Left lung (tissue), 14 donors: ENCODE measurements at places on chromosomes 11 and 22. TPM values are rescaled to one million over a fixed set of nuclear protein-coding genes. Genes with fewer than 3 reads are reported as not detected.

- peak; percentile 42 for DNase-seq
These were observed 84.7 kb downstream of the TTC28 start for GRCh38 chr22:28594797-28595462.

DNA sequence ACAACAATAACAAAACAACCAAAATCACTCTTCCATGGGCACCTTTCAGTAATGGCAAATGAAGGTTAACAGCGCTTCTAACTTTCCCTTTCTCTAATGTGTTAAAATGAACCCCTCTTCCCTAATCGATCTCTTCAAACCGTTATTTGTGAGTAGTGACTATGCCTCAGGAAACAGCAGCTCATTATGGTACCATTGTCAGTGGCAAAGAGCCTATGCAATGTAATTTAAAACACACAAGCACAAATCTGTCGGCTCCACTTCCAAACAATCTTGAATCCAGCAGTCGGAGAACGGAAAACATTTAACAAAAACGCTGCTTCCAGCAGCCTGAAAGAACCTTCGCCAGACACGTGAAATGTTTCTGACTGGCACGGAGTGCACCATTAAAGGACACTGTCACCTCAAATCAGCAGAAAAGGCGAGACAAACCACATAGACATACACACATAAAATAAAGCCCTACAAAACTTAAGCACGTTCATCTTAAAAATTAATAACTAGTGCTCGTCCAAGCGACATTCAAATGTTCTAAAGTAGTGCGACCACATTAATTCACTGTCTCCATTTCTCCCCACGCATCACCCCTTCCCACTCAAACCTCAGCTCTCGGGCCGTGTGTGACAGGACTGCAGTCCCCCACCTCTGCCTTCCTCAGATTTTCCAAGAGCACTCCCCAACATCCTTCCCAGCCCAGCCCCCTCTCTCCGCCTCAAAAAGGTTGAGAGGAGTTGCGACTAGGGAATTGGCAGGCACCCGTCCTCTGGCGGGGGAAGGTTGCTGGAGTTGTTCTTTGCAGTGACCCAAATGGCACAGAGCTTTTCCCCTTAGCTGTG is 748 bp downstream of the RAB30 start:
- no peak for DNase-seq

DNA sequence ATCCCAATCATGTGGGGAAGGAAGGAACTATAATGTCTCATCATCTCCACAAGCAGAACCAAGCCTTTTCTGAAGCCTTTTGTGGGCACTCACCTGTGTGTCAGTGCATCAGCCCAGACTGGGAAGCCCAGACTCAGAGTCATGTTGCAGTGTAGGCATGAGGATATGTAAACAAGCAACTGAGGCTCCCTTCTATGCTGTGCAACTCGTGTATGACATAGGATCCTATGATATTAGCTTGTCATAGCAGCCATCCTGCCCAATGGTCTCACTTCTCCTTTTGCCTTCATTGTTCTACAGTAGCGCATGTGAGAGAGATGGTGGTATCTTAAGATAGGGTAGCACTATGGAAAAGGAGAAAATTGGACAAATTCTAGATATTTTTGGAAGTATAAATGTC is 103.4 kb upstream of the OLFML1 start:
- no peak for DNase-seq

Gene ZNRF3
- polyA plus RNA-seq, result 26.1 TPM

DNA sequence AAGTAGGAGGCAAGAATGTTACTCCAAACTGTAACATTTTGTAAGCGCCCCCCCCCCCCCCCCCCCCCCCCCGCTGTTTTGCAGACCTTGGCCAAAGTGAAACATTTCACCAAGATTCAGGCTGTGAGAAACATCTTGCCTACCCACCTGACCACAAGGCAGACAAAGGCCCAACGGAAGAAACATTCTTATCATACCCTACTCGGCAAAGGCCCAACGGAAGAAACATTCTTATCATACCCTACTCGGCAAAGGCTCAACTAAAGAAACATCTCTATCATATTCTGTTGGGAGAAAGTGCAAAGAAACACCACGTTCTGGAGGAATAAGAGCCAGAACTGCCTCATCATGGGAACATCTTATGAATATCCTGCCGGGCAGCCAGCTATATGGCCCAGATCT is 117.1 kb downstream of the JRKL start:
- DNase-seq, result no peak

- peak; percentile 78 for DNase-seq
These were observed 8.3 kb upstream of the POU2AF1 start for GRCh38 chr11:111387363-111387762.

GRCh38 chr22:24400726-24401596 is 26.4 kb upstream of the ADORA2A start:
- DNase-seq, result no peak

Gene PITPNM1
- polyA plus RNA-seq, result 28.7 TPM

DNA sequence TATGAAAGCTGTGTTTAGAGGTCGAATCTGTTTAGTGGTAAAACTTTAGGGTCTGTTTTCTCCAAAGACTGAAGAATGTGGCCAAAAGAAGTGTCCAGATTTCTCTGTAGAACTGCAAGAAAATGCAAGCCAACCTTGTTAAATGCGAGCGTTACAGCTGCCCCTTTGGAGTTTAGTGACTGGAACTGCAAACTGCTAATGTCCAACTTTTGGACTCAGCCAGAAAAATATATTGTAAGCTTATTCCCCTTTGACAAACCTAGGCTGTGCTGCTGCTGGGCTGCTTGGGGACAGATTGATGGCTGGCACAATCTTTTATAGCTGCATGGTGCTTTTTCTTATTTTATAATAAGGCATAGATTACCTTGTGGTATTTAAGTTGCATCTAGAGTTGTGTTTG is 3.9 kb downstream of the TEAD1 start:
- DNase-seq, result no peak

Gene CDON
- 12.2 TPM for polyA plus RNA-seq

GRCh38 chr22:30754521-30754920 is 59.8 kb downstream of the OSBP2 start:
- DNase-seq, result no peak

- peak; percentile 92 for DNase-seq
These were observed 92.7 kb downstream of the RRM1 start for GRCh38 chr11:4187055-4187988.

- peak; percentile 31 for DNase-seq
These were observed 104.1 kb upstream of the E2F8 start for GRCh38 chr11:19344661-19345518.

Gene RIBC2
- polyA plus RNA-seq, result 11.4 TPM

Gene OR6A2
- not detected for polyA plus RNA-seq

DNA sequence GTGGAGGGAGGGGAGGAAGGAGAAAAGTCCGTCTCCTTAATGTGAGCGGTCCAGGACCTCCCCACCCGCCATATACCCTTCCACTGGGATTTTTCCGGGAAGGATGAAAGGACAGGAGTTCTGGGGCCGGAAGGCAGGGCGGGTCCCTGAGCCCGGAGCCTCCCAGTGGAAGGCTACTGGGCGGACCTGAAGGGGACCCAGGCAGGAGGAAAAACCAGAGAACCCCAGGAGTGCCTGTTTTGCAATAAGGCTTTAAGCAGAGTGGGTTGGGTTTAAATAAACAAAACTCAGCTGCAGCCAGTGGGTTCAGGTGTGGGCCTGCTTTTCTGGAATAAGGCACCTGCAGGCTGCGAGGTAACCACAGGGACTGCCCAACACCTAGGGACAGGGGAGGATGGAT is 1.7 kb upstream of the CELSR1 start:
- no peak for DNase-seq

DNA sequence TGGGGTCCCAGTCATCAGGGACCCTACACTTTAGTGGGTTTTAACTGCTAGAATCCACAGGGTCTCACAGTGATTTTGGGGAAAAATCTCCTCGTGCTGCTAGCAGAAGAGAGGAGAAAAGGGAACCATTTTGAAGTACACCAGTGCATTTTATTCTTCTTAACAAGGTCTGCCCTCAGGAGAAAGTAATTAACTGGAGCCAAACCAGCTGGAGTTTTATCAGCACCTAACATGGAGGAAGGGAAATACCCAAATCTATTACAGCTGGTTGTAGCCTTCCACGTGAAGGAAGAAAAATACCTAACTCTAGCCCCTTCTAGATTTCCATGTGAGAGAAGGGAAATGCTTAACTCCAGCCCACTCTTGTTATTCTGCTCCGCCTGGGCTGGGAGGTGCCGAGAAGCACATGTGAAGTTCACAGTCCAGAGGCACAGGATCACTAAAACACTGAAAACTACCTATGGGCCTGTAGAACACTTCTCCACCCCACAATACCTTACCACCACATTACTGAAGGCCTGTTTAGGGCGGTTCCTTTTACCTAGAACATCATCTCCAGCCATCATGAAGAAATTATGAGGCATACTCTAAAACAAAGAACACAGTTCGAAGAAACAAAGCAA is 31.3 kb upstream of the TEAD1 start:
- DNase-seq, result no peak

DNA sequence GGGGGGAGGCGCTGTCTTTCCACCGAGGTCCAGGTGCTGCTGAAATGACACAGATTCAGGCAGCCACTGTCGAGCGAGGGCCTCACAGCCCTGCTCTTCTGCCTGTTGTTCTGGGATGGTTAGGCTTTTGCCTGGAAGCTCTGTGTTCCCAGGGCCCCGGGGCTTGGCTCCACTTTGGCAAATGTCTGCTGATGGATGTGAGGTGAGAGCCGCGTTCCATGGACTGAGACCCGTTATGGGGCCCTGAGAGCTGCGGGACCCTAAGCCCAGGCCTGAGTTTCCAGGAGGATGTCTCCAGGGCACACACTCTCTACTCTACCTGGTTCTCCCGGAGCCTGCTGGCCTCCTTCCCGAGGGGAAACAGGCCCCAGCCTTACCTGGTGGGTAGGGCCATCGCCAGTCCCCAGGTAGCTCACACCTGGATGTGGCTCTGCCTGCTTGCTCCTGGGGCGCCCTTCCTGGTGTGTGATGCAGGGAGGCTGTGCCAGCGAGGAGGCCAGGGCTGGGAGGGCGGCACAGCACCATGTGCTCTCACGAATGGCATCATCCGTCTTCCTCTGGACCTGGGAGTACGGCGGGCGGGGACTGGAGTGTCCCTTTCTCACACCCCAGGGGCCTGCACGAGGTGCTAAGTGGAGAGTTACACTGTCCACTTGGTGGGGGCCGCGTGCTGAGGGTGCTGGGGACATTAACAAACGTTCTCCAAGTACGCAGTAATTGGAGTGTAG is 435.5 kb downstream of the TBC1D22A start:
- no peak for DNase-seq

Gene MYOD1
- not detected for polyA plus RNA-seq

- DNase-seq, result no peak
These were observed 14.1 kb downstream of the SLC35C1 start for GRCh38 chr11:45818961-45819605.

DNA sequence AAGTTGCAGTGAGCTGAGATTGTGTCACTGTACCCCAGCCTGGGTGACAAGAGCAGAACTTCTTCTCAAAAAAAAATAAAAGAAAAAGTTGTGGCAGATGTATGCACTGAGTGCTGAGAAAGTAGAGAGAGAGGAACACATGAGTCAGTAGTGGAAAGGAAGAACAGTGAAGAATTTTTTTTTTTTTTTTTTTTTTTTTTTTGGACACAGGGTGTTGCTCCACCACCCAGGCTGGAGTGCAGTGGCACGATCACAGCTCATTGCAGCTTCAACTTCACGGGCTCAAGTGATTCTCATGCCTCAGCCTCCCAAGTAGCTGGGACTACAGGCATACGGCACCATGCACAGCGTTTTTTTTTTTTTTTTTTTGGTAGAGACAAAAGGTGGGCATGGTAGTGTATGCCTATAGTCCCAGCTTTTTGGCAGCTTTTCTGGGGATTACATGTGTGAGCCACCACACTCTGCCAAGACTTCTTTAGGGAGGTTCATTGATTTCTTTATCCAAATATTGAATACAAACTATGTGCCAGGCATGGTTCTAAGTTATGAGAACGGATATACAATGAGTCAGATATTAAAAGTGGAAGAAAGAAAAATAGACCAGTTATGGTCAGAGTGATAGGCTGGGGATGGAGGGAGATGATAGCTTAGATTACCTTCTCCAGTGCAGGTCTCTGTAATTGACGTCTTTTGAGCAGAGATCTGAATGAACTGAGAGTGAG is 62.0 kb downstream of the YAP1 start:
- DNase-seq, result no peak

DNA sequence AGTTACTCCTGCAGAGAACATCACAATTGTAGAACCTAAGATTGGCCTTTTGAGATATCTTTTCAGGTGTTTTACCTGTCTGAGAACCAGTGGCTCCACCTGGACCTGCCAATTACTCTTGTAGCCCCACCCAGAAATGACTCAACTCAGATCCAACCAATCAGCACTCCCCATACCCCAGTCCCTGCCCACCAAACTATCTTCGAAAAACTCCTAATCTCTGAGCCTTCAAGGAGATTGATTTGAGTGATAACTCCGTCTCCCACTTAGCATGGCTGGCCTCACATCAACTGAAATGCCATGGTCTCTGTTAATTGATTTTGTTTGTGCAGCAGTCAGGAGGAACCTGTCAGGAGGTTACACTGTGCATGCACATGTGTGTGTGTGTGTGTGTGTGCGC is 103.6 kb downstream of the MTNR1B start:
- no peak for DNase-seq

DNA sequence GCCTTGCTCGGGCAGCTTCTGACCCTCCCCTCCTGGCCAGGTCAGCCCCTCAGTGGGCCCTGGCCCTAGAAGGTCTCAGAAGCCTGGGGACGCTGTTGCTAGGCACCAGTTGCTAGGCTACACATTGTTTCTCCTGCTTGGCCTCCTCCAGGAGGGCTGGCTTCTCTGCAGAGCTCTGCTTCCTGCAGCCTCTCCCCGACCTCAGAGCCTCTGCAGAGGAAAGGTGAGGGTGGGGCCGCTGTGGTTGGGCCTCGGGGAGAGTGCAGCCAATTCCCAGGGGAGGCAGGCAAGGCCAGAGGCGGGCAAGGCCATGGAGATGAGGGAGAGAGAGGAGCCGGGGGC is 27.6 kb upstream of the LRRC10B start:
- no peak for DNase-seq

- DNase-seq, result no peak
These were observed 366.7 kb downstream of the BUD13 start for GRCh38 chr11:116406042-116406441.

Gene CBLIF
- not detected for polyA plus RNA-seq

DNA sequence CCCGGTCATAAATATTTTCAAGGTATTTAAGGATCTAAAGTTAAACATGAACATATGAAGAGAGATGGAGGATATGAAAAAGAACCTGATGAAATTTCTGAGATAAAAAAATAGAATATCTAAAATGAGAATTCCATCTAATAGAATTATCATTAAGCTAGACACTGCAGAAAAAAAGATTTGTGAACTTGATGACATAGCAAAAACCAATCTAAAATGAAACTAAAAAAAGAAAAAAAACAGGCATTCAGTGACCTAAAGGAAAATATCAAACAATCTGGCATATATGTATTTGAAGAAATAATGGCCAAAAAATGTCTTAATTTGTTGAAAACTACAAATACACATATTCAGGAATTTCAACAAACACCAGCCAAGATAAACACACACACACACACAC is 81.6 kb upstream of the ZC3H12C start:
- no peak for DNase-seq

Gene PVALB
- not detected for polyA plus RNA-seq
